Fibroblast of the conjunctiva (primary cell): ENCODE measurements at places on chromosomes 11 and 22.

DNA sequence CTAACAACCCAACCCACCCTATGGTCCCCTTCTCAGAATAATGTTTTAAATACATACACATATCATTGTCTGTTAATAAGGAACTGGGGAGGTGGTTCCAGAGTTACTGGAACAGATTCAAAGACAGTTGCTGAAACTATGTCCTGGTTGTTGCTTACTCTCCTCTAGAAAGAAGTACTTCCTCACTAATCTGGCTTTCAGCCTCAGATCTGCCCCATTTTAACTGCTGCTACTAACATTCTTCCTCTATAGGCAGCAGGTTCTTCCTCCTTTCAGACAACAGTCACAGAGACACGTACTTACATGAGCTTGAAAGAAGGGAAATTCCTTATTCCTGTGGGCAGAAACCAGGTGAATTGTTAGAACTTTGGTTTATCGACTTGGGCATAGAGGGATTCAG, 8.1 kb upstream of the NEU3 start:
- DNase-seq = no peak

- DNase-seq = no peak
These were observed 7.6 kb upstream of the JHY start for GRCh38 chr11:122874991-122875390.

GRCh38 chr11:44978961-44979331, 28.3 kb upstream of the TP53I11 start:
- DNase-seq = no peak

DNA sequence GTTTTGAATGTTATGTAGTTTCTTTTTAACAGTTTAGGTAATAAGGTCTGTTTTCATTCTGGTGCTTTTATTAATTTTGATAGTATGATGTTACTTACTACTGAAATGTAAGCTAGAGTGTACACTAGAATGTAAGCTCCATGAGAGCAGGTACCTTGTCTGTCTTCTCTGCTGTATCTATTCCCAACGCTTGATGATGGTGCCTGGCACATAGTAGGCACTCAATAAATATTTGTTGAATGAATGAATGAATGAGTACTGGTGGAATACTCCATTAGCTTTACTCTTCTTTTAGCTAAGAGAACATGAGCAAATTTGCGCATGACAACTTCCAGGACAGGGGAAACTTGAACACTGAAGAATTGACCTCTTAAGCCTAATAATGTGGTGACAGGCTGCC, 6.6 kb upstream of the NAT10 start:
- DNase-seq = no peak

GRCh38 chr22:39959640-39960447, at the start of gene TMA7B:
Gene TMA7B (plus strand): TSS chr22:39960397. CDS start chr22:39964375, 3,978 bp downstream.
- DNase-seq = no peak

DNA sequence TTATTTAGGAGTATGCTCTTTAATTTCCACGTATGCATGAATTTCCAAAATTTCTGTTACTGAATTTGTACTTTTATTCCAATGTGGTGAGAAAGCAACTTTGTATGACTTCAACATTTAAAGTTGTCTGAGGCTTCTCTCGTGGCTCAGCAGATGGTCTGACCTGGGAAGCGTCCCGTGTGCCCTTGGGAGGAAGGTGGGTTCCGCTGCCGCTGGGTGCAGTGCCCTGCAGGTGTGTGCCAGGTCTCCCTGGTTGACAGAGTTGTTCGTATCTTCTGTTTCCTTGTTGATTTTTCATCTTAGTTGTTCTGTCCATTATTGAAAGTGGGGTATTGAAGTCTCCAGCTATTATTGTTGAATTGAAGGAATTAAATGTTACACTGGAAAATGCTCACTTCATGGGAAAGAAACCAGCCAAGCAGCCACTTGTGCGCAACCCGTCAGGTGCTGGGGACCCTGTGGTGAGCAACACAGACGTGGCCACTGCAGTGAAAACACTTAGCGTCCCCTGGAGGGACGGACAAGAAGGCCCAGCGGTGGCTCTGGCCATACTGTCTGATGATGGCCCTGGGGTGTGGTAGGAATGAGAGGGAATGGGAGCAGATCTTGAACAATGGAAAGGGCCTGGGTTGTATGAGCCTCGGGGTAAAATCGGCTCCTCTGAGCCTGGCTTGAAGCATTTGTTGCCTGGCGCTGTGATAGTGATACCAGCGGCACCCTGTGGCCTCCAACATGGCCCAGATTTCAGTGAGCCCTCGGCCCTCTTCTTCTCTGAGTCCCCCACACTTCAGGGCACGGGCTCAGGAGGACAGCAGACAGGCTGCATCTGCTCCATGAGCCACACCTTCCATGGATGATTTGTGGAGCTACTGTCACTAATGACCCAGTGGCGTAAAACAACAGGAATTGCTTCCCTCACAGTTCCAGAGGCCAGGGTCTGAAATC, 31.5 kb upstream of the KRTAP5-7 start:
- no peak for DNase-seq

DNA sequence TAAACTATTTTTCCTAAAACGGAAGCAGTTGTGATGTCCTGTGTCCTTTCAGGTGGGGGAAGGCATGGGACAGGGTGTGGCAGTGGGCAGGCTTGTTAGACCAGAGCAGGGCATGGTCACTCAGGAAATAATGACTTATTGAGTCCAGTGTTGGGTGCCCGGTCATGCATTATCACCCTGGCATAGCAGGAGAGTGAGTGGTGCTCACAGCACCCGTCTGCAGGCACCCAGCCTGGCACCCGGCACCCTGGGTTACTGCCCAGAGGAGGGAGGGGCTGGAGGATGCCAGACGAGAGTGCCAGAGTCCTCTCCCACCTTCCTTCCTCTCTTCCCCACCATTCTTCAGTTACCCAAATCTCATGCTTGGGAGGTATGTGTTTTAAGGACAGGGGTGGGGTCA, 59.1 kb downstream of the ST3GAL4 start:
- no peak for DNase-seq
